ENCODE measurements at places on chromosomes 2 and 18.

DNA sequence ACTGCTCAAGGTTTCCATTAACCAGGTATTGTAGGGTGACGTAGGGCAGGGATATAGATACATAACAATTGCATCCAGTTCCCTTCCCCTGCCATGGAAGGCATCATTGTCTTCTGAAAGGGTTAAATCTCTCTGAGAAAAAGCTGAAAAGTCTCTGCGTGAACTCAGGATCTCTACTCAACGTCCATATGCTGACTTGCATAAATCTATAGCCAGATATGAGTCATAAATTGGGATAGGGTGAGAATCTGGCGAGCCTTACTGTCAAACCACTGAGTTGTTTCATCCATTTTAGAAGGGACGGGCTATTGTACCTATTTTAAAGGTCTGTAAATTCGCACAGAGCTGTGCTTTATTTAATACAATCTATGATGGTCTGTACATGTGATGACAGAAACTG, 258.3 kb downstream of the L3MBTL4 start:
- DNase-seq: no peak

GRCh38 chr2:174078275-174078674, 113.1 kb upstream of the SP3 start:
- no peak for DNase-seq

- no peak for DNase-seq
Observed at GRCh38 chr2:216646116-216646515, 12.9 kb downstream of the IGFBP2 start.

DNA sequence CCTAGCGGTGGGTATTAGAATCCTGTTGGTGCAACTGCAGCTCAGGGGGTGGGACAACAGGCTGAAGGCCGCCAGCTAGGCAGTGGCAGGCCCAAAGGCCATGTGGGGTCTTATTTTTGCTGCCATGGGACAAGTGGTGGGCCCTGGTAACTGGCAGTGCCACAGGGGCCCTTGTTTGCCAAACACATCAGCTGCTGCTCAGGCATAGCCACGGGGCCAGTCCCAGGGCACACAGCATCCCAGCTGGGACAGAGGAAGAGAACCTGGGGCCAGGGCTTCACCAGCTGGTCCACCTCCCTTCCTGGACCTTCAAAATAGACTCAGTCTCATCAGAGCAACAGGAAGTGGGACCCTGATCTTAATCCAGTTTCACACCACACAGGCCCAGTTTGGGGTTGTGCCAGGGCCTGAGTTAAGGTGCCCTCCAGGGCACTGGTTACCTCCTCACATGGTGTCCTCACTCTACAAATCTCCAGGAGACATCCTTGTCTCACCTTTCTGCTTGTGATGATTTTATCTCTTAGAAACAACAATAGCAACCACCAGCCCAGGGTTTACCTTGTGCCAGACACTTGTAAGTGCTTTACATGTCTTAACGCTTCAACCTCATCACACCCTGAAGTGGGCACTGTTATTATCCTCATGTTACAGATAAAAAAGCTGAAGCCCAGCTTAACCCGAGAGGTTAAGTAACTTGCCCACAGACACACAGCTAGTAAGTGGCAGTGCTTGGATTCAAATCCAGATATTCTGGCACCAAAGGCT, 98.5 kb downstream of the GYPC start:
- DNase-seq: no peak

DNA sequence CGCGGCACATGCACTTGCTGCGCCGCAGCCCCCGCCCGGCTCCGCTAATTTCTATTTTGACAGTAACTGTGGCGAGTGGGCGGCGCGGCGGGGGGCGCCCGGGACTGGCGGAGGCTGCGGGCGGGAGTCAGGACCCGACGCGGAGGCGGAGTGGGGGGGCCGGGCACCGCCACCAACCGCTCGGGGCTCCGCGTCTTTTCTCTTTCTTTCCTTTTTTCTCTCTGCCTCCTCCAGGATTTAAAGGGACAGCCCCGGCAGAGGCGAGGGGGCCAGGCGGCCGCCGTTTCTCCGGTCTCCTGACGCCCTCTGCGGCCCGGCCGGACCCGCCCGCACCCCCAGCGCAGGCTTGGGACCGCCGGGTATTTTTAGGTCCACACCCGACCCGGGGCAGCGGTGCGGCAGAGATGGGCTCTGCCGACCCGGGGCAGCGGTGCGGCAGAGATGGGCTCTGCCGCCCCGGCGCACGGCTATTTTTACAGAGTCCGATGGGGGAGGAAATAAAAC, 460 bp upstream of the ZBTB7C start:
- no peak for DNase-seq

- no peak for DNase-seq
Observed at GRCh38 chr18:75478996-75479880, 51.7 kb upstream of the SMIM21 start.
